GM20000 (cell line): ENCODE measurements at places on chromosomes 16 and 17.

DNA sequence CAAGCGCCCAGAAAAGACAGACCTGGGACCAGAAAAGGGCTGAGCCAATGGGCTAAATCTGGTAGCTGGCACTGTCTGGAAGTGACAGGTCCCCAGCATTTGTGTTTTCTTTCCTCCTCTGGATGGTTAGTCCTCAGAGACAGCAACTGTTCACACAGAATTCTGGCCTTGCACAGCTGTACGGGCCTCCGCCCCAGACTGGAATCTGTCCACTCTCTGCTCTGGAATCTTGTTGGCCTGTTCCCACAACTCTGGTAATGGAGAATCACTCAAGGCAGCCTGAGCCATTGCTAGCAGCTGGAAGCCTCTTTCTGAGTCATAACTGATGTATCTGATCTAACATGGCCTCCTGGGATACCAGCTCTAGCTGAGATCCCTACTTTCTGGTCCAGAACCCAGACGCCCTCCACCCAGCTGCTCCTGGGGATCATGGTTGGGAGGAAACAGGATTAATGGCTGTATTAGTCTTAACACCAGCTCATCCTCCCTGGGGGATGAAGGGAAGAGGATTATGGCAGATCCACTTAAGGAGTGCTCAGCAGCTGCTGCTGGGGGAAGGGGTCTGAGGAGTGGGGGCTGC lies 9.1 kb downstream of the ZNF668 start:
- no peak for DNase-seq

- peak; percentile 81 for DNase-seq
These were observed 11.8 kb downstream of the SYT17 start for GRCh38 chr16:19179546-19180490.

DNA sequence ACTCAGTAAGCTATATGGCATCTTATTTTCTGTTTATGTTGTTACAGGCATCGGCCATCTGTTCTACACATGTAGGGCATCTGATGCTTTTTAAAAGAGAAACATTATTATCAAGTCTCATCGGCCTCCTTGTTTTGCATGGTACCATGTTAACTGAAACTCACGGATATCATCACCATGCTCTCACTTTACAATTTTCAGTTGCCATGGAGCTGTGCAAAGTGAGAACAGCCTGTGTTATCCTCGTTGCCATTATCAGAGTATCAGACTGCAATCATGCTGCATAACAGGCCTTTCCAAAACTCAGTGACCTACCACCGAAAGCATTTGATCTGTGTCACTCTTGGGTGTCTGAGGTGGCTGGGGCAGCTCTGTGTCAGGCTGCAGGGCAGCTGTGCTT lies 110.3 kb downstream of the C17orf67 start:
- no peak for DNase-seq

- peak; percentile 71 for DNase-seq
These were observed 75.3 kb upstream of the TBC1D3K start for GRCh38 chr17:37848690-37849616.

DNA sequence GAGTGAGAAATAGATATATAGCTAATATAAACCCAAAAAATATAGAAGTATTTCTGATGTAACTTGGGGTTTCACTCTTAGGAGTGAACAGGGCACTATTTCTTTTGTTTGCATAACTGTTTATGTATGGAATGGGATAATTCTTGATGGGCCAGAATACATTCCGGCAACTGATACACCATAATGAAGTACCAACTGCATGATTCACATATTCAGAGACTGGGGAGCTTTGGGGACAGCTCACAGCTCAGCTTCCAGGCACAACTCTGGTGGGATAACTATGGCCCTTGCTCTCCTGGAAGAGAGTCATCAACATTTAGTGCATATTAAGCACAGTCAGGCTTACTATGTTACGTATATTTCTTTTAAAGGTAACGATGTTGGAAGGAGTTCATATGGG lies 42.1 kb upstream of the ADCY7 start:
- no peak for DNase-seq

GRCh38 chr17:18326039-18326438 lies 10.9 kb downstream of the SMCR8 start:
- no peak for DNase-seq

DNA sequence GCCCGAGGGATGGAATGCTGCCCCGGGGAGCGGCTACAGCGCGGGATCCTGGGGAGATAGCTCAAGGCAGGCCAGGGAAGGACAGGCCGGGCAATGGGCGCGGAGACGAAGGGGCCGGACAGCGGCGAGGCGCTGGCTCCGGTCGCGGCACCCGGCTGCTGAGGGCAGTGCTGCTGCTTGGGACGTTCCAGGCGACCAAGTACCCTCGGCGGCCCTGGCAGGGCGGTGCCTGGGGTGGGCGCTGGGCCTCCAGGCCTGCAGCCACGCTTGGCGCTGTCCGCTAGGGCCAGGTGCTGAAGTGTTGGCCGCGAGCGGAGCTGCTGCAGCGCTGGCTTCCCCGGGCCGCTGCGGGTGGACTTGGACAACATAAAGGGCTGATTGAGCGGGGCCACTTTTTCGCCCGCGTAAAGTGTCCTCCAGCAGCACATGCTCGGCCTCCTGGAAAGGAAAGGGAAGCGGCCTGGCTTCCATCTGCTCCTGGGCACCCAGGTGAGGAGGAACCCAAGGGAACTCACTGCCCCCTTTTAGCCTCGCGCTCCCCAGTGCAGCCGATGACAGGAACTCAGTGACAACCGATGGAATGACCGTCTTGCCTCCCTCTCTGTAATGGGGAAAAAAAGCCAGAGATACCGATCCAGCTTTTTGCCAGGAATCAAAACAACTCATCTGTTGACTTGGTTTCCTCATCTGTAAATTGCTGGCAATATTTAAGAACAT lies 23.7 kb downstream of the CLEC3A start:
- DNase-seq = peak; percentile 54

GRCh38 chr16:9070254-9070653 lies 21.2 kb upstream of the HAPSTR1 start:
- no peak for DNase-seq
